ENCODE measurements at places on chromosomes 5 and 9.

- DNase-seq, result no peak
These were observed 75.5 kb upstream of the PUM3 start for GRCh38 chr9:2919347-2919746.

DNA sequence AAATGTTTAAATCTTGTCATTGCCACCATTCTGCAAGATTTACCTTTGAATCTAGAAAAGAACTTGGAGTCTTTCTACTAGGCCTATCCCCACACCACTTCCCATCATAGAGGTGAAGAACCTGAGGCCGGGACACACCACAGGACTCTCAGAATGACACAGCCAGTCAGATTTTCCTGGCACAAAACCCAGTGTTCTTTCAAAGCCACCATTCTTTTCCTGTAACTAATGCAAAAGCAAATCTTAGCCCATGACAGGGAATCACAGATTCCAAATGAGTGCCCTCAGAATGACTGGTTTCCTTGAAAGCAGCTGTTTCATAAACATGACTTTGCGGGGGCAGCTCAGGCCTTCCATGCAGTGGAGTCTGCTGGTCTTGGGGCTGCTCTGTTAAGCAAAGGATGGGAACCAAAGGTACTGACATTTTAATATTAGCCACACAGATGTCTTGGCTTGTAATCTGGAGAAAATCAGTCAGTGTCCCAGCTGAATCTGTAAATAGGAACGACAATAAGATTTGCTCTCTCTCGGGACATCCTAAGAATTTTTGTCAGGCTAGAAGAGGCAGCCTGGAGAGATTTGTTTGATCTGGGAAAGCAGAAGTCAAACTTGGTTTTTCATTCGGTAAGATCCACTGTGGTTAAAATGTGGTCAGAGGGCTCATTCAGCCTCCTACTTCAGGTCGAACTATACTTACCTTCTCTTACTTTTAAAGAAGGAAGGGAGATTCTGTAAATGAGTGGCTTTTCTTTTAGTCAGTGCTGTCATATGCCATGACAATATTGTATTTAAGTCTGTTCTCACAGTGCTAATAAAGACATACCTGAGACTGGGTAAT lies 115.1 kb downstream of the PALM2AKAP2 start:
- no peak for DNase-seq

- DNase-seq, result no peak
These were observed 215.6 kb downstream of the FBXL7 start for GRCh38 chr5:15715535-15715934.

DNA sequence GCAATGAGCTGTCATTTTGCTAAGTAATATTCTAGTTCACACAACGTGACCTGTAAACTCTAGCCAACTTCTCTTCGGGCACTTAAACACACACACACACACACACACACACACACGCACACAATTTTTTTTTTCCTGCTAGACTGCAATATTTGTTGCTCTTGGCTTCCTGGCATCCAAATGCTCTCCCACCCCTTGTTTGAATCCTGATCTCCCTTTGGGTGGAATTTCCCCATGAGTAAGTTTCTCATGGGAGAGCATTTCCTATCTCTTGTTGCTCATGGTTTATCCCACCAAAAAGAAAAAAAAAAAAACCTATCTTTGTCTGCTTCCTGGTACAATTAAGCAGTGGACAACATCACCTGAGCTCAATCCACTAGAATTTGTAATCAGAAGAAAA lies 54.7 kb upstream of the TSLP start:
- DNase-seq, result no peak

GRCh38 chr9:126058591-126058990 lies 268.0 kb upstream of the MVB12B start:
- no peak for DNase-seq

DNA sequence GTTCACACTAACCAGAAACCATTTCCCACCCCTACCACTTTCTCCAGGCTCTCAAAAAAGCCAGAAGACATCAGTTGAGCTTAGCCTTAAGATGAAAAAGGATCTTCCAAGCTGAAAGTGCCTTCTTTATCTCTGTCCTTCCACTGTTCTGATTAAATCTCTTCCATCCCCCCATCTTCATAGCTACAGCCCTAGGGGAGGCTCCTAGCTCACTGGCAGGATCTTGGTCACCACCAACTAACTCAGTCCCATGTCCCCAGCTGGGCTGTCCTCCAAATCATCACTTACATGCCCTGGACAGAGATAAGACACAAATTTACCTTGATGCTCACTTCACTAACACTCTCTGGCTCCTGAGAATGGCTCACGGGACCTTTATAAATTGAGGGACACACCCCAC lies 14.3 kb downstream of the LCP2 start:
- DNase-seq, result no peak

- no peak for DNase-seq
These were observed 30.0 kb downstream of the ZNF366 start for GRCh38 chr5:72477176-72477575.

- DNase-seq, result no peak
These were observed 28.3 kb upstream of the SPRY4 start for GRCh38 chr5:142353071-142353472.

- DNase-seq, result no peak
These were observed 76.9 kb upstream of the IL17B start for GRCh38 chr5:149455889-149456409.

GRCh38 chr9:128628471-128629048 lies 28.1 kb downstream of the DYNC2I2 start:
- no peak for DNase-seq

DNA sequence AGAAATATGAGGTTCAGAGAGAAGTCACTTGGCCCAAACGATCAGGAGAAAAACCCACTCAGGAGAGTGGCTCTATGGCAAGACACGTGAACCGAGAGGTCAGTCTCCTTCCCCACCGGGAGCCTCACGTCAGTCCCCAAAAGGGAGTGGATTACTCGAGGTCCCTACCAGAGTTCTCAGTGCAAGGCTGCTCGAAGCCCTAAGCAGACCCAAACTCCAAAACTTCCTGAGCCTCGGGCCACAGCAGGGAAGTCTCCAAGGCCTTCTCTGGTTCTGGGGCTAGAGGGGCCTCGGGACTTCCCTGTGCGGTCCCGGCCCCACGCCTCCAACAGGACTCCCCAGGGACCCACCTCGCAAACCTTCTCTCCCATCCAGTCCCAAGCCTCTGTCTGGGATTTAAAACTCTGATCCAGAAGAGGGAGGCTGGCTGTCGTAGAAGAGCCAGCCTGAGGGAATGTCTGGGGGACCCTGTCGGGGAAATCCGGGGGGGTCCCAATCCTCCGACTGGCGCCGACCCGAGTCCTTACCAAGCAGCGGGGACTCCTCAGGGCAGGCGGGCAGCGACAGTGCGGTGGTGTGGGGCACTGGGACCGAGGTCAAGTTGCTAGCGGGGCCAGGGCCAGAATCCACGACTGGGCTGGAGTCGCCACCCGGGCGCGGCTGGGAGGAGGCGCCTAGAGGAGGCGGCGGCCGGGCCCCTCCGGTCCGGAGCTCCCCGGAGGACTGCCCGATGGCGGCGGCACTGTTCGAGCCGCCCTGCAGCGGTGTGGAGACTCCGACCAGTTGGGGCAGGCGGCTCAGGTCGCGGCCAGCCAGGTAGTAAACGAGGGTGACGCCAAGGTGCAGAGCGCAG lies 679 bp downstream of the B4GALT1 start:
- DNase-seq, result no peak

DNA sequence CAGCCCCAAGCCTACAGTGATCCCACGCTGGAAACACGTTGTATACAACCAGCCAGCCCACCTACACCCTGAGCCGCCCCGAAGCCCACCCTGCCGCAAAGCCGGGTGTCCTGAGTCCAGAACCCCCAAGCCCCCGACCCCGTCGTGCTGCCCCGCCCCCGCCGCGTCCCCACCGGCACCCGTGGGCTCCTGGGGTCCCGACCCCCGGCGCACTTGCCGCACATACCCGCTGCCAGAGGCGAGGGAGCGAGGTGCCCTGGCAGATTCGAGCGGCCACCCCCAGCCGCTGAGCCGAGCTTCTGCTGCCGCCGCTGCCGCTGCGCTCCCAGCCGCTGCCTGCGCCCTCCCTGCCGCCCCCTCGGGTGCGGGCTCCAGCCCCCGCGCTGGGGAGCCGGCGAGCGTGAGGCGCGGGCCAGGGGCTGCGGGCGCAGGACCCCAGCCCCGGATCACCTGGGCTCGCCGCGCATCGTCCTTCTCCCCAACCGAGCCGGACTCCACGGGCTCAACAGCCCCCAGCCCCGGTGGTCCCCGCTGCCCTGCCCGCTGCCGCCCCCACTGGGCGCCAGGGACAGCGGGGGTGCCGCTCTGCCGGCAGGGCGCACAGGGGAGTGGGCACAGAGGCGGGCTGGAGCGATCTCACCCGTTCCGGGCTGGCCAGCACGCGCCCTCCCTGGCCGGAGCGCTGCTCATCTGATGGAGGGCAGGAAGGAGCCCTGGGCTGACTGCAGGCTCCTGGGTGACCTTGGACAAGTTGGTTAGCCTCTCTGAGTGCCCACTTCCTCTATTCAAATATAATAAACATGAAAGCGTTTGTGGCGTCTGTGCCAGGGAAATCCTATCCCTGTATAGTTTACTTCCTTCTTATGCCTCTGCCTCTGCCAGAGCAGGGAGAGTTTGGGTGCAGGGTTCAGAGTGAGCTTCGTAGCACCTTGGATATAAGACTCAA lies at the start of gene HTR4:
Gene HTR4, minus strand, starts transcription at position 692 of the 946 bp plus-strand sequence. CDS start 17,513 bp downstream, outside the sequence.
- no peak for DNase-seq

DNA sequence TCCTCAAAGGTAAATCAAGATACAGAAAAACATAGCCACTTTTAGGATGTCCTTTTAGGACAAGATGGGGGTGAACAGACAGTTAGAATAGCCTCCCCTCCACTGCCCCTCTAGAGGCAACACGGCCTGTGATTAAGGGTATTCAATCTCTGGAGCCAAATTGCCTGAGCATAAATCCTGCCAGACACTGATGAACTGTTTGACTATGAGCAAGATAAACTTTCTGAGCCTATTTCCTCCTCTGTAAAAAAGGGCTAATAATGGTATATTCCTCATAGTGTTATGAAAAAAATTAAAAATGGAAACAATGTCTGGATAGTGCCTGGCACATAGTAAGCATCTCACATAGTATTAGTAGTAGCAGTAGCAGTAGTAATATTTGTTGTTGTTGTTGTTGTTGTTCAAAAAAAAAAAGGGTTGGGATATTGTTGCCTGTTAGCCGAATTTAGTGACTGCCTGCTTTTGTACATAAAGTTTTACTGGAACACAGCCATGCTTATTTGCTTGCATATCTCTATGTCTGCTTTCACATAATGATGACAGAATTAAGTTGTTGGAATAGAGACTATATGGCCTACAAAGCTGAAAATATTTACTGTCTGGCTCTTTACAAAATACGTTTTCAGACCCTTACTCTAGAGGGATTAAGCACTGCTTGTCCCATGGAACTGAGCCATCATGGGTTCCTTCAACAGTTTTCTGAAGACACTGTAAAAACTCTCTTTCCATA lies 536.3 kb downstream of the TLE4 start:
- DNase-seq, result no peak

- no peak for DNase-seq
These were observed 11.3 kb downstream of the KLF9 start for GRCh38 chr9:70403166-70403565.

DNA sequence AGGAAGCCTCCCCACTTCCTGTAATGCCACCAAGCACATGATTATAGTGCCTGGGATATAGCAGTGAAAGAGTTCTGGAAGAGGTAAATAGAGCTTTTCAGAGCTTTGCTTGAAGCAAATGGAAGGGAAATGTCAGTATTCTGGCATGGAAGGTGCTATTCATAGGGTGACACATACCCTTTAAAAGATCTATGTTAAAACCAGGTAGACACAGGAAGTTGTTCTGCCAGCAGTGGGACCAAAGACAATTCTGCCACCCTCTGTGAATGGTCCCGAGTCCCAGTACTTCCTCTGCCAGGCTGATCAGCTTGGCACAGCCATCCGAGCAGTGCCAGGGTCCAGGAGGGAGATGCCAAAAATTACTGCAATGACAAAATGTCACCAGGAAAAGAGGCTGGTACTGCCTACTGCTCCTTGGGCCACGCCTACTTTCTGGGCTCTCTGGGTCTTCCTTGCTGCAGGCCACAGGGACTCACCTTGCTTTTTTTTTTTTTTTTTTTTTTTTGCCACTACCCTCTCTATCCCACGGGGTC lies 26.7 kb downstream of the GARNL3 start:
- DNase-seq, result no peak

GRCh38 chr9:120374817-120375216 lies 205.2 kb downstream of the CDK5RAP2 start:
- no peak for DNase-seq

DNA sequence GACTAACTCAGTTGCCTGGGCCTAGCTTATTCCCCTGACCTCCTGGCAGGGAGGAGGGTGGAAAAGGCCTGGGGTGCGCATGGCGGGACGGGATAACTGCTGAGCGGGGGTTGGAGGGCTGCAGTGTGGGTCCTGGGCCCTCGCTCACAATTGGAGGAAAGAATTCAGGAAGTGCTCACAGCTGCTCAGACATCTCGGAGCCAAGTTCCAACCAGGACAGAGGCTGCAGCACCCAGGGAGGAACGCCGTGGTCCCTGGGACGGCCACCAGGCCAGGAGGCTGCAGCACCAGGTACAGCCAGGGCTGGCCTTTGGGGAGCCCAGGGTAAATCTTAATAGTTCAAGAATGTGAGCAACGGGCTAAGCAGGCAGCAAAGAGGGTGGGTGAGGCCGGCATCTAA lies at the start of gene SPAAR:
Gene SPAAR, plus strand, starts transcription at position 217 of the 400 bp plus-strand sequence. CDS start 974 bp downstream, outside the sequence.
- DNase-seq, result no peak

GRCh38 chr5:864492-865167 lies 13.8 kb upstream of the ZDHHC11 start:
- DNase-seq, result no peak

DNA sequence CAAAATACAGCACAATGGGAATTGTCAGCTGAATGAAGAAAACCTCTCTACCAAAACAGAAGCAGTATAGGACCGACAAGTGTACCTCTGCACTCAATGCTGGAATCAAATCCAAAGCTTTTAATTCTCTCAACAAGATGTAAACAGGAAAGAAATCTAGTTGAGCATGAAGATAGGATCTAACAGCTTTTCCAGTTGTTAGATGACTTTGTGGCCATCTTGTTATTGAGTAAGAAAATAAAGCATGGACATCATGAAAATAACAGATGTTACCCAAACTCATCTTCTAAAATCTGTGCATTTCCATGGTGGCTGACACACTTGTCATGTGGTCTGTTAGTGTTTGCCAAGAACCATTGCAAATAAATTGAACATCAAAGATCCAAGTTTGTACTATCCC lies 34.7 kb downstream of the SREK1 start:
- DNase-seq, result no peak

- no peak for DNase-seq
These were observed 231.0 kb downstream of the ESM1 start for GRCh38 chr5:54754420-54754819.

DNA sequence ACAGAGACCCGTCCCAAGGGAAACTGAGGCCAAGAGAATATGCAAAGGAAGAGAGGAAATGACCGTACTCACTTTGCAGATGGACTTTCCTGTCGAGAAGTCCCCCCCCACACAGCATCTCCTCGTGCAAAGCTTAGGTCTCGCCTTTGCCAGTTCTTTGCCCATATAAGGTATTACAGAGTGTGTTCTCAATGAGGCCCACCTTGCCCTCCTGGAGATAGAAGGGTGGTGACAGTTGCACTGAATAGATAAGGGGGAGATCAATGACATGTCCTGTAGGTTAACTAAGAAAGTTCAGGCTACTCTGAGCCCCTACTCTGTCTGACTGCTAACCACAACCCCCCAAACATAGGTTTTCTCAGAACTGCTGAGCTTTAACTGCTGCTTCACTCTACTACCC lies 68.2 kb upstream of the SPTLC1 start:
- DNase-seq, result no peak

- no peak for DNase-seq
These were observed 126.0 kb upstream of the BOD1 start for GRCh38 chr5:173742432-173742816.

- DNase-seq, result no peak
These were observed 115.5 kb downstream of the CARTPT start for GRCh38 chr5:71834601-71835000.

Measured in stimulated activated effector memory CD8-positive, alpha-beta T cell treated with anti-CD3 and anti-CD28 coated beads, Interleukin-12 subunit alpha, Interleukin-12 subunit beta, amount 100 ng/mL, for 72 hours (primary cell).